ENCODE measurements at places on chromosomes 13 and 19. TPM values are rescaled to one million over a fixed set of nuclear protein-coding genes. Genes with fewer than 3 reads are reported as not detected.

SYDE1 gene
- 61.6 TPM for total RNA-seq

FPR3 gene
- total RNA-seq = not detected

NOP53 gene
- total RNA-seq = 167 TPM

GRAMD1A gene
- total RNA-seq = 69.8 TPM

TRIM13 gene
- 23.0 TPM for total RNA-seq

SIGLECL1 gene
- not detected for total RNA-seq

COL4A2 gene
- total RNA-seq = 1,110 TPM

MRPL54 gene
- 51.7 TPM for total RNA-seq

ZNF419 gene
- total RNA-seq = 17.0 TPM

IGFL4 gene
- not detected for total RNA-seq

C5AR2 gene
- not detected for total RNA-seq

DNAAF3 gene
- total RNA-seq = 8.8 TPM

DOCK9 gene
- total RNA-seq = 31.2 TPM

GRIK5 gene
- total RNA-seq = not detected

ADAMTSL5 gene
- 11.8 TPM for total RNA-seq

PABPC3 gene
- under 0.01 TPM for total RNA-seq

ONECUT3 gene
- total RNA-seq = not detected
